ENCODE measurements at places on chromosomes 13 and 19.

DNA sequence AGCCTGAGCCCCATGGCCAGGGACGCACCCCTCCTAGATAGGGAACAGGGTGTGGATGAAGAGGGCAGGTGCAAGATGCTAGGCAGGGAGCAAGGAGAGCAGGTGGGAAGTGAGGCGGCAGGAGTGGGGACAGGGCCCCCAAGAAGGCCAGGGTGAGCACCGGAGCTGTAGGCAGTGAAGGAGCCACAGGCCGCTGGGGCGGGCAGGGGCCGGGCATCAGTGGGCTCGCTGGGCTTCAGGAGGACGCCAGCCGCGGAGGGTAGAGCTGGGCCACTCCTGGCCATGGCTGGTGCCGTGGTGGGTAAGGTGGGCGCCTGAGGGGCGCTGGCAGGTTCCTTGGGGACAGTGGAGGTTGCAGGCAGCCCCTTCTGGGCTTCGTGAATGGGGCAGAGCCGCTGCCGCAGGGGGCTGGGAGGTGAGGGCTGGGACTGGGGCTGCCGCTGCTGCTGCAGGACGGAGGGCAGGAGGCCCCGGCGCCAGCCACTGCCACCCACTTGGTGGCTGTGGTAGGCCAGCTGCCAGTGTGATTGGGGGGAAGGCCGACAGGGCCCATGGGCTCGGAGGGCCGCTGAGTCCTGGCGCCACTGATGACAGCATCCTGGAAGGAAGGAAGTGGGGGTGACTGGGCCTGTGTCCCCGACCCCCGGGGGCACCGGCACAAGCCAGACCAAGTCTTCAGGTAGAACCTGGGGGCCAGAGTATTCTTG lies 2.1 kb downstream of the NKPD1 start:
- no peak for DNase-seq

GRCh38 chr19:49937750-49938381 lies 8.6 kb upstream of the NUP62 start:
- DNase-seq, result peak; percentile 49

- DNase-seq, result no peak
These were observed 151.6 kb downstream of the TEX29 start for GRCh38 chr13:111472083-111472482.

DNA sequence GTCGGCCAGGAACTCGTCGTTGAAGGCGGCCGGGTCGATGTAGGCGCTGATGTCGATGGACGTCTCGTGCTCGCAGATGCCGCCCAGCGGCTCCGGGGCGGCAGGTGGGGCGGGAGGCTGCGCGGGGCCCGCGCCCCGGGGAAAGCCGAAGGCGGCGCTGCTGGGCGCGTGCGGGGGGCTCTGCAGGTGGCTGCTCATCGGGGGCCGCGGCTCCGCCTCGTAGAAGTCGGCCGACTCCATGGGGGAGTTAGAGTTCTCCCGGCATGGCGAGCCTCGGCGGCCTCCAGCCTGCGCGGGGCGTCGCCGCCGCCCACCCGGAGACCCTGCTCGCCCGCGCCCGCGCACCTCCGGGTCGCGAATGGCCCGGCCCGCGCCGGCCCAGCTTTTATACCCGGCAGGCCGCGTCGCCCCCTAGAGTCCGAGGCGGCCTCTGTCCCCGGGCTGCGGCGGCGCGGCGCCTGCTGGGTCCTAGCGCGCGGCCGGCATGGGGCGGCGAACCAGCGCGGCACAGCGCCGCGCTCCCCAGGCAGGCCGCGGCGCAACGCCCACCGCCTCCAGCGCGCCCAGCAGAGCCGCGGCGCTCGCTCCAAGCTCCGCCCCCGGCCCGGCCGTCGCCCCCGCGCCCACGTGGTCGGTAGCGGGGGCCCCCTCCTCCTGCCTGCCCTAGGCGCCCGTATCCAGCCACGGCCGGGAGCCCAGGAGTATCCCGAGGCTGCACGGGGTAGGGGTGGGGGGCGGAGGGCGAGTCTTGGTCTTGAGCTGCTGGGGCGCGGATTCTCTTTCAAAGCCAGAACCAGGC lies at the start of gene CEBPA:
Gene CEBPA (minus strand): TSS at position 360 of the 799 bp plus-strand sequence. CDS start 120 bp downstream, at position 240.
- peak; percentile 72 for DNase-seq

GRCh38 chr19:41161903-41162302 lies 31.1 kb upstream of the CYP2S1 start:
- no peak for DNase-seq

GRCh38 chr13:25659091-25659795 lies 287.5 kb downstream of the ATP8A2 start:
- DNase-seq, result no peak

DNA sequence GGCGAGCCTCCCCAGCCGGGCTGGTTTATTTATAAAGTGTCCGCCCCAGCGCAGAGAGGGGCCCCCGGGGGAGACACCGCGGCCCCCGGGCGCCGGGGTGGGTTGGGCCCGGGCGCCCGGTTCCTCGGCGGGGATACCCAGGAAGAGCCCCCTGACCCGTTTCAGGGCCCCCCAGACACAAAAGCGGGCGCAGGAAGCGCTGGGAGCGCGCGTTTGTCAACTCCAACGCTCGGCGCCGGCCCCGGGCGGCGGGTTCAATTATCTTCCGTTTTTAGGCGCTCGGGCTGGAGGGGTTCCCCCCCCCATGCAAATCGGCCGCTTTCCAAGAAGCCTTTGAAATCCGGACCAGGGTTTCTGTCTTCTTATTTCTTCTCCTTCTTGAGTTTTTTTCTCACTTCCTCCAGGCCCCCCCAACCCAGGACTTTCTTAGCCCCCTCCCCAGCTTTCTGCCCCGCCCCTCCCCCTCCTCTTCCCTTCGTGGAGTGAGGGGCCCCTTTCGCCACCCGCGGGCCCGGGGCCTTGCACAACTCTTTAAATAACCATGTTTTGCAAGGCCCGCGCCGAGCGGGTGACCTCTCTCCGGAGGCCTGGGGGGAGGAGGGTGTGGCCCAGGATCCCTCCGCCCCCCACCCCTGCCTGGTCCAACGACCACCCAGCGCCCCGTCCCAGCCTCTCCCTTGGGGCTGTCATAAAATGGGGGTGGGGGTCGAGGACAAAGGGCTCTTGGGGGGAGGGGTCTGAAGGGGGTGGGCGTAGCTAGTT lies 935 bp downstream of the ARID3A start:
- peak; percentile 56 for DNase-seq

- no peak for DNase-seq
These were observed 49.5 kb upstream of the PCDH17 start for GRCh38 chr13:57582032-57582431.

DNA sequence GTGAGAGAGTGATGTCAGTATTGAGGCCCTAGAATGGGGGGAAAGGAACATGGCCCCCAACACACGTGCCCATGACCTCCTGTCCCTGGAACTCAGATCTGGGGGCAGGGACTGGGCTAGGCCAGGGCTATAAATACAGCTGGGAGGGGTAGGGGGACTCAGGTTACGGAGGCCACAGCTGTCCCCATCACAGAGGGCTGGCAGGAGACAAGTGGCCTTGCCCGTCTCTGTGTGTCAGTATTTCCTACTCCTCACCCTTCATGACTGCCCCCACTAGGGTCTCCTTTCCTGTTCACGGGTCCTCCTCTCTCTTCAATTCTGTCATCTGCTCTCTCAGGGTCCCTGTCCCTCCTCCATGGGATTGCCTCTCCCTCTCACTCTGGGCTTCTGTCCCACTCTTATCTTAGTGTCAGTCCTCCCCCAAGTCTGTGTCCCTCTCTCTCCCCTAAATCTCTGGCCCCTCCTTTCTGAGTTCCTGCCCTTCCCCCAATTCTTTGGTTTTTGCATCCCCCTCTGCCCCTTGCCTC lies 687 bp upstream of the HRC start:
- no peak for DNase-seq

- DNase-seq, result no peak
These were observed 98.2 kb downstream of the FREM2 start for GRCh38 chr13:38785042-38785441.

DNA sequence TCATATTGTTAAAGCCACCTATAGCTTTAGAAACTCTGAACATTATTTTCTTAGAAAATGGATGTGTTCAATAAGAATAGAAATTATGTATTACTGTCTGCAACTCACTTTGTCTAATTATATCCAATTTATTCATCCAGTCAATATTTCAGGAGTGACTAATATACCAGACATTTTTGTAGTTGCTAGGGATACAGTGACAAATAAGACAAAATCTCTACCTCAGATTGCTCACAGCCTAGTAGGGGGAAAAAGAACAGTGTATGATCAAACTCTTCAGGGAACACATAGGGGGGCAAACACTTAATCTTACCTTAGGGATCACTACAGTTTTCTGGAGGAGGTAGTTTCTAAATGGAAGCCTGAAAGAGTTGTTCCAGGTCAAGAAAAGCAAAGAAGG lies 8.6 kb downstream of the BRCA2 start:
- DNase-seq, result peak; percentile 81

DNA sequence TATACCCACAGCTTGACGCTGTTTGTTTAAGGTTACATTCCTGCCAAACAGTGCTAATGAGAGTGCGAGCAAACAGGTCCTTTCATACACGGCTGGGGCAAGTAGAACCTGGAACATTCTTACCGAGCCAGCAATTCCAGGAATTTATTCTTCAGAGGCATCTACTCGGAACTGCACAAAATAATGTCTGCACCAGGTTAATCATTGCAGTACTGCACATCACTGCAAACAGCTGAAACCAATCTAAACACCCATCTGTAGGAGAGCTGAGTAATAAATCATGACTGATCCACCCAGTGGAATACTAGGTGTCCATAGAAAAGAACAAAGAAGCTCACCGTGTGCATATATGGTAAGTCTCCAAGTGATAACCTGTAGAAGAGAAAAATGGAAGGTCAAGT lies 1.2 kb upstream of the ZNF579 start:
- DNase-seq, result no peak

- DNase-seq, result peak; percentile 47
These were observed 14.1 kb downstream of the SH3GL1 start for GRCh38 chr19:4386041-4386782.

DNA sequence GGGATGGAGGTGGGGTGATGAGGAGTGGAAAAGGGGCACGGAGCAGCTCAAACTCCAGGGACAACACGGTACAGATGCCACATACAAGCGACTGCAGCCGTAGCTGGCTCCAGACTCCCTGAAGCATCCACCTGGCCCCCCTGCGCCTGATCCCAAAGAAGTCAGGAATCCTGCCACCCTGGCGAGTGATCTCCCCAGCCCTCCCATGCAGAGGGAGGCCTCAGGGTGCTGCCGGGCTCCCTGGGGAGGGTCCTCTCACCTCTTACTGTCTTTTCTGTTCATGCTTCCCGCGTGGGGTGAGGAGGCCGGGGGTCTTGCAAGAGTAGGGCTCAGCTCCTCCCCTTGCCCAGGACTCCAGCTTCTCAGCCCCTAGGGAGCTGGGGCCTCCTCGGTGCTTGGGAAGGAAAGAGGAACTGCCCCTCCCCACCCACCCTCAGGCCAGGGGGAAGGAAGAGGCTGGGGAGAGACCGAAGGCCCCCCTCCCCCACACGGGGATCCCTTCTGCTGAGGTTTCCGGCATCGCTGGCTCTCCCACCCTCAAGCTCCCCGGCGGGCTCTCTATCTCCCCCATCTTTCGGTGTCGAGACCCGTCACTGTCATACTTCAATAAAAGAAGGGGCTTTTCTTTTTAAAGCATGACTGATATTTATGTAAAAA lies at the start of gene RASGRP4:
Gene RASGRP4 (minus strand): TSS at position 410 of the 657 bp plus-strand sequence. CDS start 128 bp downstream, at position 282.
- no peak for DNase-seq

GRCh38 chr13:20028953-20029352 lies 70.4 kb downstream of the ZMYM2 start:
- DNase-seq, result no peak

- no peak for DNase-seq
These were observed 343.8 kb downstream of the KCNRG start for GRCh38 chr13:50359041-50359367.

GRCh38 chr19:18020212-18021085 lies 12.5 kb downstream of the ARRDC2 start:
- peak; percentile 45 for DNase-seq

DNA sequence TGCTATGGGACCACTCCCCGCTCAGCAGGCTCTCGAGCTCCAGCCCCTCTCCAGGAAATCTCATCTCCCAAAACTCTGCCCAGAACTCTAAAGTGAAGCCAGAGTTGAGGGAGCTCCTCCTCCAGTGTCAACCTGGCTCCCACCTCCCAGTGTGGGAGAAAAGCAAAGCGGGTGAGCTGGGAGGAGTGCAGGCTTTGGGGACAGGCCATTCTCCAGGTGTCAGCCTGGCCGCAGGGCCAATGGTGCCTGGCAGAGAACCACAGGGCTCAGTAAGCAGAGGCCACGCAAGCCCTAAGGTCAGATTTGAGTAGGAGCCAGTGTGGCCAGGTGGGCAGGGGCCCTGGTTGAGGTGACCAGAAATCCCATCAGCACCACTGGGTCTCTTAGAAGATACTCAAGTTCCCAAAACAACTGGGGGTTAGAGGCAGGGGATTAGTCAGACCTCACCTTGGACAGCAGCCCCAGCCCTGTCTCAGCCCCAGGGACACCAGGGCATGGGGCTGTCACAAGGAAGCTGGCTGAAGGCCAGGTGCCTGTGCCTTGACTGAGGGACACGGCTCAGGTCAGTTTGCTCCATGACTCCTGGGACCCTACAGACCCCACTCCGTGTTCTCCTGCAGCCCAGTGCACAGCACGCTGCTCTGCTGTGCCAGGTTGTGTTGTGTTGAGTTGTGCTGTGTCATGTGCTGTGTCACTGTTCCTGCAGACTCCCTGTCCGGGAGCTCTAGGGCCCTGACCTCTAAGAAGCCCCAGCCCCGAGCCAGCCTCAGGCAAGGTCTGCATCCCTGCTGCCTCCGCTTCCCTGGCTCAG lies 2.8 kb upstream of the ZNF181 start:
- no peak for DNase-seq

All from AG10803 (cell line).